ENCODE measurements at places on chromosomes 4 and X.

DNA sequence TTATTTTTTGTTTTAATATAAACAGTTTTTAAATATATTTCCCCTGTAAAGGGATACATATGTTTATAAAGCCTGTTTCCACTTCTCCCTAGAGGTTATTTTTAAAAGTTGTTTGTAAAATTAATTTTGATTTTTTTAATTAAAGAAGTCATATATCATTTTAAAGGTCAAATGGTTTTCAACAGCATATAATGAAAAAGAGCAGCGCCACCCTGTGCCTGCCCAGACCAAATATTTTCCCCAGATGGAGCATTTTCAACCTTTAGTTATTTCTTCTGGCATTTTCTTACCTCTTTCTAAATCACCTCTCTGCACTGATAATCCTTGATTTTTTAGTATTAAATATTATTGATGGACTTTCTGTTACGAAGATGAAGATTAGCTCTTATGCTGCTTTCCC lies 21.0 kb downstream of the MSX1 start:
- DNase-seq = no peak

DNA sequence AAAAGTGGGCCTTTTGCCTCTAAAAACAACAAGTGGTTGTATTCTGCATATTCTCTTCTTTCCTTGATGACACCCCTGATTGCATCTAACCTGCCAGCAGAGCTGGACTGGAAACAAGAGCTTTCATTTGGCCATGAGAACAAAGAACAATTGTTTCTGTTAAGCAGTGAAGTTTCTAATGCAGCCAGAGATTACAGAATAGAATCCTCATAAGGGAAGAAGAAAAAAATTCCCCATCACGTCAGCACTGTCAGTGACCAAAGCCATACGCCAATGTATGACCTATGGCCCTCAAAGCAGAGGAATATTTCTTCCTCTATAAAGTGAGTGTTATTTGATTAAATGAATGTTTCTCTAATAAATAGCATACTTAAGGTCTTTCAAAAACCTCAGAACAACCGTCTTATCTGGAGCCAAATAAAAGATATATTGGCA lies 529.1 kb upstream of the INTU start:
- DNase-seq = no peak

DNA sequence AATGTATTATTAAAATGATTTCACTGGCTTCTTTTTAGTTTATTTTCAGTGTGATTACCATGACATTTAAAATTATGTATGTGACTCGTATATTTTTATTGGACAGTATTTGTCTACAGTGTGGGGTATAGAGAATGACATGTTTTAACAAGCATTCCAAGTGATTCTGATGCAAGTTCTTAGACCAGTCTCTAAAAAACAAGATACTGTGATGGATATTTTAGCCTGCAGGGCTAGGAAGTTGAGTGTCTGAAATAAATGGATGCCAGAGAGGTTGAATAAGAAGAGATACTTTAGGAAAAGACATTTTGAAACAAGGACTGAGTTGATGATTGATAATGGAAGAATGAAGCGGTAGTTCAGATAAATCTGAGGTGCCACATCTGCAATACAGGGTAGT lies 3.5 kb upstream of the MAD2L1 start:
- DNase-seq = no peak

GRCh38 chr4:176376032-176376614 lies 56.4 kb downstream of the SPCS3 start:
- no peak for DNase-seq

DNA sequence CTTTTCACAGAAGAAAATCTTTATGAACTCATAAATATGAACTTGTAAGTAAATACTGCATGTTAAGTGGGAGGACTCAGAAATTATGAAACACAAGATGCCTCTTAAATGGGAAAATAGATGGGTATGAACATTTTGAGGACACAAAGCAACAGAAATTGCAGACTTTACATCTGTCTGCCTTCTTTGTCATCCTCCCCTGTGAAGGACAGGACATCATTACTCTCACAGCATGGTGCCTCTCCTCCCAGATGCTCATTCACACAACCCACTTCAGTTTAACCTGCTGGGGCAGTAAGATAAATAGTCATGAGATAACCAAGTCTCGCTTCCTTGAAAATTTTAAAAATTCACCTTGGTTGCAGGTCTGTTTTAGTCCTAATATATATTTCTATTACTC lies 144.5 kb downstream of the APBB2 start:
- DNase-seq = no peak

GRCh38 chr4:109027016-109027500 lies 264.2 kb upstream of the ETNPPL start:
- DNase-seq = no peak

- DNase-seq = no peak
Observed at GRCh38 chrX:105323928-105324327, 103.4 kb upstream of the TEX13A start.

DNA sequence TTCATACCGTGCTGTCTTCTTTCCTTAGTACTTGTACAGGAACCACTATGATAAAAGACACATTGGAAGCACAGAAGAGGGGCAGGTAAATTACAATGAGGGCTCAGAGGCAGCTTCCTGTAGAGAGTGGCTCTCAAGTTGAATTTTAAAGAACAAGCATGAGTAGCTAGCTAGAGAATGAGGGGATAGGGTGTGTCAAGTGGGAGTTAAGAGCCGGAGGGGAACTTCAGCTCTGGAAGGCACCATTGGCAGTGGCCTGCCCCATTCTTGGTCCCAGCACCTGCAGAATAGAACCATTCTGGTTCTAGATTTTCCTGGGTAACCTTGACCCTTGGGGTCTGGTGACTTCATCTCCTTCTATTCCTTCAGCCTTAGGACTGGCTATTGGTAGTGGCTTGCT lies 34.0 kb upstream of the JADE1 start:
- DNase-seq = no peak

DNA sequence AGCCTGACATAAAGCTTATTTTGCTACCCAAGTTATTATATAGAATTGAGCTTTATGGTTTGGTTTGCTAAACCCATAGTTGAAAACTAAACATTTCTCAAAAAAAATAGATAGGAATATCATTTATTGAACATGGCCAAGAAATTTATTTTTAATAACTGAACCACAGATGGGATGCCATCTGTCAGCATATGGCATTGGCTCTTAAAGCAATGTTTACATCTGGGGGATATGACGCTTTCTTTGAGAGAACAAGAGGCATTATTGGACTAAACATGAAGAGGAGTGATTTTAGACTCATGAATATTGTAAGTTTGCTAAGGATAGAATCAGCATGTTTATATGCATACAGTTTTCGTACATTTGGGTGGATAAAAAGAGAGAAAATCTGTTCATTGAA lies 132.6 kb upstream of the SLIT2 start:
- no peak for DNase-seq

DNA sequence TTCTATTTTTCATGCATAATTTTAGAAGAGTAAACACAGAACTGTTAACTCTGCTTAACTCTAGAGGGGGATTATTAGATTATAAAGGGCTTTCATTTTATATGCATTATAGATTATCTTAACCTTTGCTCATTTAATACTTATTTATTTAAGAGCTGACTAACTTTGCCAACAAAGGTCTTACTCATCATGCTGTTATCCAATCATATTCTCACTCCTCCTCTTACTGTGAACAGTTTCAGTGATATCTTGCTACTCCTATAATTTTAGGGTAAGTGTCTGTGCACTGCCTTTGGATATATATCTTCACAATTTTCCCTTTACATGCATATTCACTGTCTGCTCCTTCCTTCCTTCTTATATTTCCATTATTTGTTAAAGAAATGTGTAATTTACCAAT lies 1814.9 kb downstream of the STIM2 start:
- no peak for DNase-seq

- DNase-seq = peak; percentile 72
Observed at GRCh38 chrX:17590892-17591740, 146.2 kb upstream of the SCML1 start.

GRCh38 chr4:14831416-14831815 lies 170.9 kb upstream of the CPEB2 start:
- DNase-seq = no peak

GRCh38 chrX:32483534-32484136 lies 727.7 kb downstream of the DMD start:
- no peak for DNase-seq

DNA sequence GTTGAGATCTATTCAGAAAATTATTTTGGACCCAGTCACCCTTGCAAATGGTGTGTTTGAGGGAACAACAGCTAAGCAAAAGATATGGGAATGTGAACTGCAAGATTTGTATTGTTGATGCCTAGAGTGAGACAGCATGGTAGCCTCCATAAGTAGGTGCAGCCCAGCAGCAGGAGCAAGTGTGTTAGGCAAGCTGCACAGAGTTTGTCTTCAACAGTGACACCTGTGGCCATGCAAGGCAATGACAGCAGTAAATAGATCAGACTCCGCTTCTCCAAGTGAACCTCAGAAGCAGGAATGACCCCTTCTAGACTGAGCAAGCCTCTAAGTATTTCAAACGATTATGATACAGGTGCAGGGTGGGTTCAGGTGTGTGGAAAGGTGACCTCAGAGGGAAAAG lies 133.4 kb upstream of the MSX1 start:
- DNase-seq = no peak

DNA sequence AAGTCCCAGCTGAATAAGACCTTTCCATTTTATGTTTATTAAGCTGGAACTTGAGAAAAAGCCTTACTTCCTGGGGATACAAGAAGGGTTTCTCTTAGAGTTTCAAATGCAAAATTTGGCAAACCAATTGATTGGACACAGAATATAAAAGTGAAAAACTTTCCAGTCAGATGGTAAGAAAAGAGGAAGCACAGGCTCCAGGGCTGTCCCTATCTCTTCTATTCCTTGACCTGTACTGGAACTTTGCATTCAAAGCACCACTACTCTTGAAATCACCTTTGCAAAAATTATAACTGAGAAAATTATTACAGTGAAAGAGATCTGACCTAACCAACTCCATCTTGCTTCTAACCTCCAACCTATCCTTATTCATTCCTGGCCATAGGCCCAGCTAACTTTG lies 11.7 kb downstream of the PROM1 start:
- no peak for DNase-seq

- no peak for DNase-seq
Observed at GRCh38 chr4:116639070-116639577, 446.3 kb downstream of the TRAM1L1 start.

DNA sequence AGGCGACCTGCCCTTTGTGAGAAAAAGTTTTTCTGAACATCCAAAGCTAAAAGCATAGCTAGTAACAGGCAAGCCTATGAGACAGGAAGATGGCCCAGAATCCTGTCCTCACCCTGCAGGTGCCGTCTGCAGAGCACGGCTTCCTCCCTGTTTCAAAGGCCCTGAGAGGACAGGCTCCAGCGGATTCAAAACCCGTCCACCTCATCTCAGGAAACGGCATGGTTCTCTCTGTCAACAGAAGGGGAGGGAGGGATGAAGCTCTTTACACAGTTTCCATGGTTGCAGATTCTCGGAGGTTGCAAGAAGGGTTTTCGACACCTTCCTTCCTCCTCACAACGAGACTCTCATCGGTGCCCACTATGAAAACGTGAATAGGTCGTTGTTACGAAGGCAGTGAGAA lies 8.3 kb downstream of the PPP2R3B start:
- no peak for DNase-seq

DNA sequence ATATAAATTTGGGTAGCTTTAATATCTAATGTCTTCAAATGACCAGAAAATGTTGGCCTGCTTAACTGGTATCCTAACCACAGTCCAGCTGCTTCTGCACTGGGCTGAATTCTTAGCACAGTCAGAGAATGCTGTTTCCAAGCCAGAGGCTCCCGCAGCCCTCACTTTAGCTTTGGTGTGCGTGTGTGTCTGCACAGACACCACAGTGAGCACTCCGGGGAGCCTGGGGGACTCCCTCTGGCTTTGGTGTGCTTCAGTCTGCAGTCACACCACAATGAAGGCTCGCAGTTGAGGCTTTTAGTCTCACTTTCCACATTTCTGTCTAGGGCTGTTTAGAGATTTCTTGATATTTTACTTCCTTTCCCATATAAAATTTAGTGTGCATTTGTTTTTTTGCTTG lies 53.6 kb downstream of the APOO start:
- DNase-seq = peak; percentile 13

- no peak for DNase-seq
Observed at GRCh38 chr4:170672381-170672965, 582.7 kb upstream of the AADAT start.

GRCh38 chrX:135429429-135429828 lies 7.7 kb downstream of the SMIM10L2A start:
- DNase-seq = no peak

- no peak for DNase-seq
Observed at GRCh38 chr4:119543187-119543586, 85.4 kb downstream of the PDE5A start.

DNA sequence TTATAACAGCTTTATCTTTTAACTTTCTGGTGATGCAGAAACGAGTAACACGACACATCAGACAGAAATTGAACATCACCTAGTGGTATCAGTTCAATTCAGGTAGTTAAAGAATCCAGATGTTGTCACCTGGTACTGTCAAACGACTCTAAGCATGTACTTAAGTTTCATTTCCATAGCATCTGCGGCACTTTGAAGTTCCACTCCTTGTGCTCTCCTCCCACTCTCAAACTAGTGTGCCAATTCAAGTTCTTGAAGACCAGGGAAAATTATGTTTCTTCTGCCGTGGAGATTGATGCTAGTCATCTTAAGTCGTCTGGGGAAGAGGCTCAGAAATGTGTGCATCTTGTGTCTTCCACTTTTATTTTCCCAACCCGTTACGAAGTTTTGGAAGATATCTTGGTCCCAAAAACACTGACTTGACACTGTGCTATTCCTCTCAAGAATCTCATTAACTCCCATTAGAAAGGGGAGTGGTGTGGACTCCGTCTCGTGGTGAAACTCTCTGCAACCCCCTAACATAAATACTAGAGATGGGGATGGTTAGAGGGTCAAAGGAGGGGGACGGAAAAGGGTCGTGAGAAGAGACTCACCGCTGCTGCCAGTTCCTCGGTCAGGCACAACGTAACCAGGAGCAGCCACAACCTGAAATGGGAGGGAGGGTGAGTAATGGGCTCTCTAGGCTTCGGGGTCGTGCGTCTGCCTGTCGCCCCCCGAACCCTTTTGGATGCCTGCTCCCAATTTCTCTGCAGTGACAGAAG lies 693 bp downstream of the COL4A6 start:
- DNase-seq = no peak

DNA sequence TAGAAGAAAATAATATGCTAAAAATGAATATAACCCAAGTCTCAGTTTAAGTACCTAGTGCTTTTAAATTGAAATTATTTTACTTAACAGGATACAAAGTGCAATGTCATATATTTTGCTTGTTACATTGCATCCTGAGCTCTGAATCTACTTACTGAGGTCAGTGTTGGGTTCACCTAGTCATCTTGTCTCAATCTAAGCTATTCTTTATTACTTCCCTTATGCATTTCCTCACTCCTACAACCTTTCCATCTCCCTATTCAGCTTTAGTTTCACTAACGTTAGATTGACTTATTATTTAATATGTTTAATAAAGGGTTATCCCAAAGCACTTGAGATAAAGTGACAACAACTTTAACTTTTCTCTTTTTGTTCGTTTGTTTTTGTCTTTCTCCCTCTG lies 483.7 kb downstream of the FSTL5 start:
- DNase-seq = no peak

- DNase-seq = no peak
Observed at GRCh38 chr4:103199009-103199408, 866 bp upstream of the CENPE start.

Measured in type B pancreatic cell (in vitro differentiated cells).